ENCODE measurements at places on chromosomes 2 and 18.

DNA sequence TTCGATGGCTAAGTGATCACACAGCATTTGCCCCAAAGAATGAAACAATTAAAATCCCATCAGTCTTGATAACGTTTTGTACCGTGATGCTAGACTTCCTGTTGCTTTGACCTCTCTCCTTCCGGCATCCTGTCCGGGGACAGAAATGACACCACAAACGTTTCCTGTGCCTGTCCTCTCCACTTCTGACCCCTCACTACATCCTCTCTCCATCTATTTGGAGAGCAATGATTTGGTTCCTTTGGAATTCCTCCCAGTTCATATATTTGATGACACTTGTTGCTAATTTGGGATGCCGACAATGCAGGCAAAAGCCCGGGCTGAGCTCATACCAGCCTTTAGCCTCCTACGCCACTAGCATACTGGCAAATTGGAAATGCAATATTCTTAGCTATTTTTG is 151.2 kb upstream of the CCDC68 start:
- DNase-seq, result no peak

GRCh38 chr2:88737385-88737784 is 45.9 kb downstream of the RPIA start:
- DNase-seq, result no peak

DNA sequence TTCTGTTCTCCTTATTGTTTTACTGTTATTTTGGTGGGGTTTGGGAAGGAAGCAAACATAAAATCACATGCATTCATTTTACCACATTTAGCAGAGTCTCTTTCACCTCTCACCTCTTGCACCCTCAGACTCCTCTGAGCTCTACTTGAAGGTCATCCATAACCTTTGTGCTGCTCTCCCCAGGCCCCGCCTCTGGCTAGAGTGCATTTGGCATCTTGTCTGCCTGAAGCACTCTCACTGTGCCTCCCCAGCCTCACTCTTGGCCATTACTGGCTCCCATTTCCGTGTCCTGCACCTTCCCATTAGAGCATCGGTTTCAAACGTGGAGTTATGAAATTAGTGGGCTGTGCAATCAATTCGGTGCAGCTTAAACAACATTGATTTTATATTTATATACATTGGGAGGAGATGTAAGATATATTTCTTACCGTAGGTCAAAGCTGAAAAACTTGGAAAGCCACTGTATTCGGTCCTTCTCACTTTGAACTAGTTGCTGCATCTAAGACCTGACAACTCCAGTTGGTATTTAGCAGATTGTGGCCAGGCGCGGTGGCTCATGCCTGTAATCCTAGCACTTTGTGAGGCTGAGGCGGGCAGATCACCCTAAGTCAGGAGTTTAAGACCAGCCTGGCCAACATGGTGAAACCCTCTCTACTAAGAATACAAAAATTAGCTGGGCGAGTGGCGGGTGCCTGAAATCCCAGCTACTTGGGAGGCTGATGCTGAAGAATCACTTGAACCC is 6.9 kb upstream of the ZFAND2B start:
- DNase-seq, result no peak

DNA sequence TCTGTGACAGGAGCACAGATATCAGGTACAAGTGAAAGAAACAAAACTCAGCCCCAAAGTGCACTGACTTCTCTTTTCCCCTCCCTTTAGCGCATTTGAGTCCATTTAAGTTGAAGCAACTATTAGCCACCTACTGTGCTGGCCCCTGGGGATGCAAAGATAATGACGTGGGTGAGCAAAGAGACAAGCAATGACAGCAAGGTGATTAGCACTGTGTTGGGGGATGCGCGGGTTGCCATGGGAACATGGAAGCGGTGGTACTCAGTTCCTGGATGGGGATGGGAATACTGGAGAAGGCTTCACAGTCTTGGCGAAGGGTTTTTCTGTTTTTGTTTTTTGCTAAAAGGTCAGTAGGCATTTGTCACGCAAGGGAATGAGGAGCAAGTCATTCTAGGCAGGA is 205.8 kb downstream of the LDLRAD4 start:
- DNase-seq, result peak; percentile 46

- no peak for DNase-seq
Observed at GRCh38 chr2:21257621-21258020, 133.9 kb downstream of the TDRD15 start.
